ENCODE measurements at places on chromosomes 5 and 9.

DNA sequence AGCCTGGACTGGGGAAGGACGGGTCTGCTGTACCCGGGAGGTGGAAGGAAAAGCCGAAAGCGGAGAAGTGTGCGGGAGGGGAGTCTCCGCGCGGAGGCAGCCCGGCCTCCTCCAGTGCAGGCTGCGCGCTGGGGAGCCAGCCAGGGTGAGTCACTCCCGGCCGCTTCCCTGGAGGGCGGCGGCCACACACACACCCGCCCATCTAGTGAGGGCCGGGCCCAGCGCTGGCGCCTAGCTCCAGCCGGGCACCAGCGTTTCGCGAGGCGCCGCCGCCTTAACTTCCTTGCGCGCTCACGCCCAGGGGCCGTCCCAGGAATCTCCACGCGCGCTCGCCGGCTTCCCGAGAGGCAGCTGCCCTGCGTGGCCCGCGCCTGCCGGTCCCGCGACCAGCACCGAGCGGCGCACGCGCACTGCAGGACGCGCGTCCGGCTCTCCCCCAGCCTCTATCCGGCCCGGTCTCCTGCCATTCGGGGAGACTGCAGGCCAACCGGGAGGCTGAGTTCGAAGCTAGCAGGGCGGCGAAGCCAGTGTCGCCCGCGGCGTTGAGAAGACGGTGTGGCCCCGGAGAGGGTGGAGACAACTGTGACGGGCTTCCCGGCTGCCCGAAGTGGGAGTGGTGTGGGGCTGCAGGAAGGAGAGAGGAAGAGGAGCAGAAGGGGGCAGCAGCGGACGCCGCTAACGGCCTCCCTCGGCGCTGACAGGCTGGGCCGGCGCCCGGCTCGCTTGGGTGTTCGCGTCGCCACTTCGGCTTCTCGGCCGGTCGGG, at the start of gene JAK2:
TSS of gene JAK2 (plus strand) at position 652 of the 765 bp plus-strand sequence. CDS start 36,716 bp downstream, outside the sequence.
- DNase-seq: peak; percentile 95

DNA sequence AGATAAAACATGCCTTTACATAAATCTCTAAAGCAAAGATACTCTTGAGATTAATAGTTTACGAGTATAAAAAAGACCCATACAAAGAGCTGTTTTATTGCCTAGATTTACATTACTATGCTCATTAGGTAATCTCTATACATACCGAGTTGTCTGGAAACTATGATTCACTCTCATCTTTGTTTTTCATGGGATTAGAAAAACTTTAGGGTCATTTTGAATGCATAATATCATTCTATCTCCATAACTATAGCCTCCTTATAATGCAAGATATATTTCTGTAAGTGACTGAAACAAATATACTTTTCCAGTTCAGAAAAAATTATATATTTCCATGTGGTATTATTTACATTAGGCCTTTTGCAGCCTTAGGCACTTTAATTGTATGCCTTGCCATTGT, 1088.7 kb upstream of the ARRDC3 start:
- DNase-seq: no peak

DNA sequence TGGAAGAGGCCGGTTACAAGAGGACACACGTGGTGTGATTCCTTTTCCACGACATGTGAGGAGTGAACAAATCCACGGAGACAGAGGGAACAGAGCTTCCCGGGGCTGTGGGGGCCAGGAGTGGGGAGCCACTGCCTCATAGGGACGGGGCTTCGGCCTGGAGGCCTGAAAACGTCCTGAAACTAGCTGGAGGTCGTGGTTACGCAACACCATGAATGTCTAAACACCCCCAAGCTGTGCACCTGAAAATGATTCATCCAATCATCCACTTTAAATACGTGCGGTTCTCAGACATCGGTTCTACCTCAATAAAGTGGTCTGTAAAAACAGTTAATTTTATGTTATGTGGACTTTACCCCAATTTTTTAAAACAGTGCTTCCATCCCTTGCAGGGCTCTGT, 65.3 kb upstream of the PPP1R26 start:
- no peak for DNase-seq

- no peak for DNase-seq
Observed at GRCh38 chr5:148805326-148806290, 20.8 kb upstream of the ADRB2 start.

GRCh38 chr5:95191330-95191729, 93.6 kb downstream of the MCTP1 start:
- no peak for DNase-seq

- DNase-seq: no peak
Observed at GRCh38 chr5:94857111-94857510, 238.6 kb downstream of the SLF1 start.

- DNase-seq: no peak
Observed at GRCh38 chr5:88470745-88471144, 202.1 kb upstream of the TMEM161B start.

GRCh38 chr5:180313677-180314505, 22.0 kb upstream of the MAPK9 start:
- DNase-seq: peak; percentile 39

DNA sequence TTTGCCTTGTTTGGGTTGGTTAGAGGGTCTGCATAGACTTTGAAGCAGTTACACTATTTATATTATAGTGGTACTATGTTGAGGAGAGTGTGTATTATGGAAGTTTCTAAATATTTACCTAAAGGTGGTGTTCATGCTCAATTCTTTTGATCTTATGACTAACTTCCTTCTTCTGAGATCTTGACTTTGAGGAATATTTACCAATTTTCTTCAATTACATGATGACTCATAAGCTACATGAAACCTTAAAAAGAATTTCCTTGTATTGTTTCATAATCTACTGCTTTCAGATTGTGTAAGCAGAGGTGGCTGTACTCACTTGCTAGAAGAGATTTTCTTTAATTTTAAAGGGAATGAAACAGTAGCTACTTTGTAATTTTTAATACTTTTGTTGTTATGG, 276.1 kb downstream of the TAF11L14 start:
- no peak for DNase-seq

- DNase-seq: no peak
Observed at GRCh38 chr9:98610211-98610610, 98.5 kb downstream of the GABBR2 start.

DNA sequence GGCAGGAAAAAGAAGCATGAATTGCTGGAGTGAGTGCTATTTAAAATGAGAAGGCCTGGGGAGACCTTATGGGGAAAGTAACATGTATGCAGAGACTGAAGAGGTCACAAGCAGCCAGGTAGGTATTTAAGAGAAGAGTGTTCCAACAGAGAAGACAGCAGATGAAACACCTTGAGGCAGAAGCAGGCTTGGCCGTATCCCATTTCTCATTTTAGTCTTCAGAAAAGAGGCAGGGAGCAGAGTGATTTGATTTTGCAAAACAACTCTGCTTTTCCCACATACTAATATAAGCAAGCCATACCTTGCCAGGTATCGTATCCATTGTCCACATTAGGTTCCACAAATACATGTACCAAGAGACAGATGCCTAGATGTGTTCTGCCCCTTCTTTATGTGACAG, 244.3 kb downstream of the ASTN2 start:
- no peak for DNase-seq

DNA sequence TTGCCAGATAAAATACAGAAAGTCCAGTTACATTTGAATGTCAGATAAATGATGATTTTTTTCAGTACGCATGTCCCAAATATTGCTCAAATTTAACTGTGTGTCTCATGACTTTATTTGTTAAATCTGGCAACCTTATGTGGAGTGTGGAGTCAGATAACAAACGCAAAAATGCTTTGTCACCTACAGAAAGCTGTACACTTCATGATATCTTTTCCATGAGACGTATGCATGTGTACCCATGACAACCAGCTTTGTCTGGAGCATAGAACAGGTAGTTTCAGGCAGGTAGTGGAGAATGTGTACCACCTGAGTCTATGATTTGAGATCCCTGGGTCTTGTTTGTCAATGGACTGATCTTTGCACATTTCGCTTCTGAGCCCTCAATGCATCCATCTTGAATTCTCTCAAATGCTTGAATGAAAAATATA, 105.5 kb upstream of the CPEB4 start:
- DNase-seq: no peak
